ENCODE measurements at places on chromosomes 2 and 18. TPM values are rescaled to one million over a fixed set of nuclear protein-coding genes. Genes with fewer than 3 reads are reported as not detected.

The MOGAT1 gene
- polyA plus RNA-seq: not detected

The ALLC gene
- not detected for polyA plus RNA-seq

The CRYBA2 gene
- polyA plus RNA-seq: not detected

The COL4A3 gene
- 0.10 TPM for polyA plus RNA-seq

The SLC4A5 gene
- not detected for polyA plus RNA-seq

The HOXD4 gene
- polyA plus RNA-seq: not detected

The CFC1 gene
- polyA plus RNA-seq: not detected

Measured in immature natural killer cell (primary cell).